ENCODE measurements at places on chromosomes 4 and X.

- no peak for DNase-seq
Observed at GRCh38 chr4:23911675-23912455, 22.0 kb upstream of the PPARGC1A start.

DNA sequence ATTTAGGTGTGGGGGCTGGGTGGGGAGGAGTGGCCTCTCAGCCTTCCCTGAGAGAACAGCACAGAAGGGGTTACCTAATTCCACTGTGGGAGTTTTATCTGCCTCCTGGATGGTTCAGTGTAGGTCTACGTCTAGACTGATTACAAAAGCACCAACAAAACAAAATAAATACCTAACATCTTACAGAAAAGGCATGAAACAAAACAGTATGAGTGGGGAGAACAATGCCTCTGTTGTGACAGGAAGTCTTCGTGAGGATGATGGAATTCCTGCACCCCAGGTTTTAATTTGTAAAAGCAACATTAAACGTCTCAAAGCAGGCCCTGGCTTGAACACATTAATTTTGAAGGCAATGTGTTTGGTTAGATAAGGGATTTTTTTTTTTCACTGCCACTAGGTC, 112.1 kb upstream of the GPC4 start:
- DNase-seq: no peak

DNA sequence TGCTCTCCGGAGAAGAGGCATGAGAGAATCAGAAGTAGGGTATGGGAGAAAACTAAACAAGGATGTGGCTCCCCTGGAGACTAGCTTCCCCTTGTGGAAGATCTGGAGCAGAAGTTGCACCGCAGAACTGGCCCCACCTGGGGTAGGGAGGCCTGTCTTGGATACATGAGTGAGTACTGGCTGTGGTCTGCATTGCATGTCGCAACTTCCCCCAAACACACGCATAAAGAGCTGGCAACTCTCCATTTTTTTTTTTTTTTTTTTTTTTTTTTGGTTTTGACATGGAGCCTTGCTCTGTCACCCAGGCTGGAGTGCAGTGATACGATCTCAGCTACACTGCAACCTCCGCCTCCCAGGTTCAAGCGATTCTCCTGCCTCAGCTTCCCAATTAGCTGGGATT, 119.9 kb downstream of the EGF start:
- DNase-seq: no peak

GRCh38 chrX:45070116-45071007, 130.3 kb downstream of the DIPK2B start:
- peak; percentile 17 for DNase-seq

DNA sequence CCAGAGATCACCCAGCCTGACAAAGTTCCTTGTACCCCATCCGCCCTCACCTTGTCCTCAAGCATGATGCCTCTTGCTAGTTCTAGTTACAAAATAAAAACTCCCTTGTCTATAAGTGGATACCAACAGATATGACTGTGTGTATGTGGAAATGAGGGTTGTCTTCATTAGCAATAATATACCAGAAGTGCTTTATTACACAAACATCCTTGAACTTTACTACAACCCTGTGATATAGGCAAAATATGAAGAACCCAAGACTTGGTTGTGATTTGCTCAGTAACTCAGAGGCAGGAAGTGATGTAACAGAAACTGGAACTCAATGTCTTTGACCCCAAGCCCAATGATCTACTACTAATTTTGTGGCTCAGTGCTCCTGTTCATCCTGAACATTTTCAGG, 97.6 kb downstream of the AKAP4 start:
- no peak for DNase-seq

- no peak for DNase-seq
Observed at GRCh38 chr4:72505314-72505744, 63.7 kb downstream of the ADAMTS3 start.
